ENCODE measurements at places on chromosomes 13 and 19.
A peak's percentile ranks its signal among the peaks of the same experiment; 100 is the strongest.

GRCh38 chr19:4015705-4016402 is 8.3 kb downstream of the PIAS4 start:
- no peak for DNase-seq

DNA sequence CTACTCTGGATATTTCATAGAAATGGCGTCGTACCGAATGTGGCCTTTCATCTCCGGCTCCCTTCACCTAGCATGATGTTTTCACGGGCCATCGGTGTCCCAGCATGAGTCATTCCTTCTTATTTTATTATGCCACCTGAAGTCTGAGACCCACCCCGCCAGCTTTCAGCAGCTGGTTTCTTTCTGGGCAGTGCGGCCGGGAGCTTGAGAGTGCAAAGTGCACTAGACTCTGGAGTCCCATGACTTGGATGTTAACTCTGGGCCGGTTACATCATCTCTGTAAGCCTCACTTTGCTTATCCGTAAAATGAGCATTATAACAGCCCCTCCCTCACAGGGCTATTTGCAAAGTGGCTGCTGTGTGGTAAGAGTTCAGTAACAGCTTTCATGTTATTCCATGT is 5.8 kb upstream of the KMT5C start:
- DNase-seq: no peak

- DNase-seq: no peak
Measured at GRCh38 chr19:29533578-29534544, 8.1 kb downstream of the VSTM2B start.

- DNase-seq: no peak
Measured at GRCh38 chr13:68784275-68784674, 1323.4 kb upstream of the ATXN8OS start.

GRCh38 chr13:94119360-94119936 is 360.0 kb downstream of the DCT start:
- DNase-seq: no peak

GRCh38 chr19:12794971-12795381 is 3.7 kb downstream of the JUNB start:
- no peak for DNase-seq

DNA sequence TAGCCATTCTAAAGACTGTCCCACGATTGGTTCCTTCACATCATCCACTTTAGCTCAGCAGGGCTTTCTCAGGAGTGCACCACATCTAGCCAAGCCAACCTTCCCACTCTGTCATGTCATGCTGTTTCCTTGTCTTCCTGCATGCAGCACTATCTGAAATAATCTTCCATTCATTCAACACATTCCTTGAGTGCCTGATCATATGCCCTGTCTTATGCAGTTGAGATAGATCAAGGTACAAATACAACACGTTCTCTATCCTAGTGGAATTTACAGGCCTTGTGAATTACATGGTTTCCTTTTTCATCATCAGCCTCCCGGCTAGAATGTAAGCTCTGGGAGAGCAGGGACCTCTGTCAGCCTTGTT is 6.8 kb upstream of the MRPS31 start:
- DNase-seq: no peak

GRCh38 chr13:35475960-35476943 is at the start of gene MAB21L1:
Gene MAB21L1 (minus strand): TSS chr13:35476689. CDS start chr13:35476138, 551 bp downstream.
- DNase-seq: no peak

DNA sequence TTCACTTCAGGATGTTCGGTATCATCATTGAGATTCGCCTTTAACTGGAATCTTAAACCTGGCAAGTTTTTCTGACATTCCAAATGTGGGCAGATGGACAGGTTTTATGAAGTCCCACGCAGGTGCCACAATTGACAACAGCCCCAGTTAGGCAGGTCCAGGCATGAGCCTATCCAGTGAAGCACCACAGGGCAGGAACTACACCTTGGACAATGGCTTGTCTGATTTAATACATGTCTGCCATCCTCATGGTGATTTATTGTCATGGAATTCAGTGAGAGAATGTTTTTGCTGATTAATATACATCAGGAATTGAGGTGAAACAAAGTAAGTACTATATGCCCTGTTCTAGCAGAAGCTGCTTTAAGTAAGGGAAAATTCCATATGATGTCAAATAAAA is 10.2 kb upstream of the TPP2 start:
- no peak for DNase-seq

GRCh38 chr19:47022541-47023447 is 3.2 kb downstream of the NPAS1 start:
- no peak for DNase-seq

DNA sequence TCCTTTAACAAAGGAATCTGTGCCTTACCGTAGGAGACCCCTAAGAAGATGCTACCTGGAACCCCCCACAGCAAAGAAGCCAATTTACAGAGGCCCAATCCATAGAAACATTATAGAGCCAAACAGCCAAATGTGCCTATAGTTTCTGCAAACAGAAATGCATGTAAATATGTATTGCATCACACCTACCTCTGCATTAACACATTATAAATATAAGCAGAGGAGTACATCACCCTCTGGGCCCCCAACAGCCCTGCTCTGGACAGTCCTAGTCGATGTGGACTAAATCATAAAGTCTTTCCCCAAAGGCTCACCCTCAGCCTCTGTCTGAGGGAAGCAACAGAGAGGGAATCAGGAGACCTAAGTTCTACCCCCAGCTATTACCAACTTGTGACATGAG is 25.7 kb downstream of the ZNF541 start:
- DNase-seq: no peak

DNA sequence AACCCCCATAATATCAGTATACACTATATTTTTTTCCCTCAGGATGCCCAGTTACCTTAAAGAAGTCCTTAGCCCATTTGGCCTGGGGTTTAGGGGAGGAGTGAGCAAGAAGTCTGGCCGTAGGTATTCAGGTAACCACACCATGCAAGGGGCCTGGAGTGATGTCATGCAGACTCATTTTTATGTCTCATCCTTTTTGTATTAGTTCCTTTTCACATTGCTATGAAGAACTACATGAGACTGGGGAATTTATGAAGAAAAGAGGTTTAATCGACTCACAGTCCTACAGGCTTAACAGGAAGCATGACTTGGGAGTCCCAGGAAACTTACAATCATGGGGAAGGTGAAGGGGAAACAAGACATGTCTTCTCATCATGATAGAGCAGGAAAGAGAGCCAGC is 12.2 kb downstream of the TPP2 start:
- DNase-seq: no peak

GRCh38 chr19:44260343-44260681 is 626 bp downstream of the ZNF233 start:
- DNase-seq: no peak

GRCh38 chr13:34462843-34463242 is 479.2 kb upstream of the NBEA start:
- DNase-seq: no peak

DNA sequence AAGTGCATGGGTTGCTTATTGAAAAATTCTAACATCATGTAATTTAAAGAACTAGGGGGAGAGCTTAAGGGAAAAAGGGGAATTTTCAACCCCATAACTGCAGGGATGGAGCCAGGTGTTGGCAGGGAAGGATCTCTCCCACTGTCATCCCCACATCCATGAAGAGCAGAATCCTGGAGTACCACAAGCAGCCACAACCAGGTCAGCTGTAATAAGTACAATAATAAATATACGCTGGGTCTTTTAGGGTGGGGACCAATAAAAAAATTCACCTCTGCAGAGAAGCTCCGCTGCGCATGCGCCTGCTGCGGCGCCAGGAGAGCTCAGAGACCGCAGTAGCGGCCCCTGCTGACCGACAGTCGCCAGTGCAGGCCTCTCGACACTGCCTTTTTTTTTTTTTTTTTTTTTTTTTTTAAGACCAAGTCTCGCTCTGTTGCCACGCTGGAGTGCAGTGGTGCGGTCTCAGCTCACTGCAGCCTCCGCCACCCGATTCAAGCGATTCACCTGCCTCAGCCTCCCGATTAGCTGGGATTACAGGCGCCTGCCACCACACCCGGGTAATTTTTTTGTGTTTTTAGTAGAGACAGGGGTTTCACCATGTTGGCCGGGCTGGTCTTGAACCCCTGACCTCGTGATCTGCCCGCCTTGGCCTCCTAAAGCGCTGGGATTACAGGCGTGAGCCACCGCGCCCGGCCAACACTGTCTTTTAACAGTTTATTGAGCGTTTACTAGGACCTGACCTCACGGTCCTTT is 2.5 kb upstream of the EEF2 start:
- peak; percentile 87 for DNase-seq

GRCh38 chr13:112132619-112133018 is 65.7 kb downstream of the SOX1 start:
- DNase-seq: no peak

DNA sequence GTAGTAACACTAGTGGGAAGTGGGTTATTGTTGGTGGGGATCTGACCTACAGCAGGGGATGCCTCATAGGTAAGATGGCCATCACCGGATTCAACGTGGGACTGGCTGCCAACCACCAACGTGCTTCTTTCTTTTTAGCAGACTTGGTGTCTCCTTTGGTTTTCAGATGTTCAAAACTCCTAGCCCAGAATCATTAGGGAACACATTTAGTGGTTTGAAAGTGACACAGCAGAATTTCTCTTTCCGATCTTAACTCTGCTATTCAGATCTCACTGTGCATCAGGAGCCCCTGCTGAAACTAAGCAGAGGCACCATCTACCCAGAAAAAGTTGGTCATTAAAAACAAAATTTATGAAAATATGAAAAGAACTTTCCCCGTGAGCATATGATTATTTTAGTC is 36.7 kb upstream of the PCDH8 start:
- DNase-seq: no peak

- no peak for DNase-seq
Measured at GRCh38 chr19:3073159-3073563, 10.9 kb upstream of the TLE5 start.

GRCh38 chr19:11227195-11227886 is 12.1 kb upstream of the ANGPTL8 start:
- DNase-seq: no peak

DNA sequence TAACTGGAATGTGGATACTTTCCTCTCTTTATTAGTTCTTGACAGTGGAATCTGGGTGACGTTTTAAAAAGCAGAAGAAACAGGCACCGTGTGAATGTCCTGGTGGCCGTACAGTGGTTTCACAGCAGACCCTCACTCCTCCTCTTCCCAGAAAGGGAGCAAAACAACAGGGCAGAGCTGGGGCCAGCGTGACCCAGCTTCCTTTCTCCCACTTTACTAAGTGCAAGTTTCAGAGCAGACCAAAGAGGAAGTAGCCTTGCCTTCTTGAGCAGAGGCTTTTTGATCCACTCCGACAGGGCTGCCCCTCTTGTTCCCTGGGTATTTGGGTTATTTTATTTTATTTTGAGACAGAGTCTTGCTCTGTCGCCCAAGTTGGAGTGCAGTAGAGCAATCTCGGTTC is 19.6 kb upstream of the C19orf33 start:
- DNase-seq: no peak

DNA sequence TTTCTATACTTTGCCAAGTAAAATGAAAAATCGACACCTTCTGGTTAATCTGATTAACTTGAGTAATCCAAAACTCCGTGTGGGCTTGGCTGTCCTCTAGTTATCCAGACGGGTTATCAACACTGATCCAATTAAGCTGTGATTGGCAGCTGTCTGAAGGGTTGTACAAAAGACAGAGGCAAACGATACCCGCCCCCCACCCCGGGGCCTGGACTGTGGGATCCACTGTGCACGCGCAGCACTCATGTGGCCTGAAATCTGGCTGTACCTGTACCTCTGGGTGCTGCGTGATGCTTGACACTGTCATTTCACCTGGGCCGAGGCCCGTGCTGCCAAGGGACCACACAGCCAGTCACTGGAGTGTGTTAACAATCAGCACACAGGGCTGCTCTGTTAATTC is 53.5 kb downstream of the COL4A2 start:
- no peak for DNase-seq

DNA sequence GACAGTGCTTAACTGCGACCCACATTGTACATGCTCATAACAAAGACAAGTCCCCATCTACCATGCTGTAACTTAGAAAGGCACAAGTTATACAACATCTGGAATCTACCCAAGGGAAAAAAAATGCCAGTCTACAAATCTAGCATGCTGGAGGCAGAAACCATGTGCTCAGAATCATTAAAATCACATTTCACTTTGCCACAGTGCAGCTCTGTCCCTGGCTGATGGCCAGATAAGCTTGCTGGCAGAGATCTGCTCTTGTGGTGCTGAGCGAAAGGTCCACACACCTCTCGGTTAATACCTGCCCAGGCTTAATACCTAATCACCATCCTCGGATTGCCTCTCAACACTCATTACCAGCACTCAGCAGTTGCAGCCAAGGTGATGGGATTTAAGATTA is 74.1 kb upstream of the UQCRFS1 start:
- no peak for DNase-seq

DNA sequence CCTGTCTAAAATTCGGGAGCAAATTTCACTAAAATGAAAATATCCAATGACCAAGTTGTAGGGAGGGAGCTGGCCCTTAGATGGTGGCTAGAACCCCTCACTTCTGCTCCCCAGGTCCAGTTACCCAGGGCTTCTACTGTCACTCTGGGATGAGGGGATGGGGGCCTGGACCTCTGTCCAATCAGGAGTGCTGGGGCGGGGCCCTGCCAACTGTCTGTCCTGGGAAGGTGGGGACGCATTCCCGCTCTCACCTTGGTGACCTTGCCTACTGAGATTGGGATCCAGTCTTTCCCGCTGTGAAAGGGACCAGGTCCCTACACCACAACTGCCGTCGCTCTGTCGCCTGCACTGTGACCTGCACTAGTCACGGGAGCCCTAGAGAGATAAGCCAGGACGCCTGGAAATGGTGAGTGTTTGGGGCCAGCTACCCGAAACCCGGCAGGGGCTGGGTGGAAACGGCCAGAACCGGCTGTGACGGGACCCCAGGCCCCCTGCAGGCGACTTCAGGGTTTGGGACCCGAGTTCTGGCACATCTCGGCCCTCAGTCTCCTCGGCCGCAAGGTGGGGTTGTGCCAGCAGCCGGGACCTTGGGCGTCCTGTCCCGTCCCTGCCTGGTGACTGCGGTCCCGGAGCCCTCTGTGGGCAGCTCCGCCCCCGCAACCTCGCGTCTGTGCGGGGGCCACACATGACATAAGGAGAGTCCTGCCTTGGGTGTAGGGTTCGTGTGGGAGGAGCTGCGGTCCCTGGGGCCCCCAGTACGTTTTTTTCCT is 22.8 kb downstream of the ZNF20 start:
- no peak for DNase-seq

DNA sequence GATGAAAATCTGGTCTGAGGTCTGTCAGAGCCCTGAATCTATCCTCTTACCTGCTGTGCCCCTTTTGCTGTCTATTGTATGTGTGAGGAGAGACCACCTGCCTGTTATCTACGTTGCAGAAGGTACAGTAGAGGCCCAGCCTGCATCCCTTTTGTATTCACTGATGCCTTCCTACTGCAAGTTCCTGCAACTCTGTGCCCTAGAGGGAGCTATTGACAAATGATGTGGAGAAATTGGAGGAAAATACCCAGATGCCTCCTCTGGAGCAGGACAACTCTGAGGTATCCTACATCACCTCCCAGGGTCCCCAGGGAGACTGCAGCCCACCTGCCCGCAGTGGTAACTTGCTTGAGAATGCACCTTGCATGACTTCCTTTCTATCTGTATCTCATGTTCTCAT is 33.7 kb downstream of the SIAH3 start:
- no peak for DNase-seq

- DNase-seq: no peak
Measured at GRCh38 chr13:65965501-65965900, 1264.6 kb downstream of the PCDH9 start.

Data from stimulated activated naive CD4-positive, alpha-beta T cell (primary cell).